Activated CD4-positive, alpha-beta T cell treated with anti-CD3 and anti-CD28 coated beads, Interleukin-2, amount 10 ng/mL, durations not matched to agents 24 days and 14 days (primary cell): ENCODE measurements at places on chromosomes 5 and 9. TPM values are rescaled to one million over a fixed set of nuclear protein-coding genes. Genes with fewer than 3 reads are reported as not detected.

The APBB3 gene
- 16.5 and 17.8 TPM in 2 replicates for total RNA-seq

DNA sequence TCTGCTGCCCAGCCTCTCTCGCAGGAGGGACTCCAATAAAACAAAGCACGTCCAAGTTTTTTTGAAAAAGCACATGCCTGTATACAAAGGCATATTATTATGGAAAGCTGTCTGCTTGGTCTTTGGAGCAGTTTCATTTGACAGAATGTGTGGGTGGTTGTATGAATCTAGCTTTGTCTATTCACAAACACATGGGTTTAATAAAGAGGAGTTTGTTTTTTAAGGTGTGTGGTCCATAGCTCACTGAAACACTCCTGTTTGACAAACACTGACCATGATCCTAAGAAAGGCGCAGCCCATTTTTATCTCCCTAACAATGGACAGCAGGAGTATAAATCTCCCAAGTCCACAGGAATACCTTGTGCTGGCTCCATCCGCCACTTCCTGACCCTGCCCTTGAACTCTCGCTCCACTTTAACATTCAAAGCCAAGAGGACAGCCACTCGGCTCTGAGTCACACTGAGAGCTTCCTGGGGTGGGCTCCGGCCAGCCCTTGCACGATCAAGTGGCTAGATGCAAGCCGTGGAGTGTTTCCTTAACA, 371.9 kb downstream of the EBF1 start:
- no peak for DNase-seq

The IRGM gene
- total RNA-seq, result 0.91 and 1.2 TPM in 2 replicates

- no peak for DNase-seq
These were observed 143.0 kb upstream of the RPS23 start for GRCh38 chr5:82421119-82421518.

- no peak for DNase-seq
These were observed 83.7 kb downstream of the HRH2 start for GRCh38 chr5:175741556-175741955.

- no peak for DNase-seq
These were observed 108.7 kb downstream of the SREK1 start for GRCh38 chr5:66252849-66253248.

The ANKRD55 gene
- 0.79 and 1.0 TPM in 2 replicates for total RNA-seq

DNA sequence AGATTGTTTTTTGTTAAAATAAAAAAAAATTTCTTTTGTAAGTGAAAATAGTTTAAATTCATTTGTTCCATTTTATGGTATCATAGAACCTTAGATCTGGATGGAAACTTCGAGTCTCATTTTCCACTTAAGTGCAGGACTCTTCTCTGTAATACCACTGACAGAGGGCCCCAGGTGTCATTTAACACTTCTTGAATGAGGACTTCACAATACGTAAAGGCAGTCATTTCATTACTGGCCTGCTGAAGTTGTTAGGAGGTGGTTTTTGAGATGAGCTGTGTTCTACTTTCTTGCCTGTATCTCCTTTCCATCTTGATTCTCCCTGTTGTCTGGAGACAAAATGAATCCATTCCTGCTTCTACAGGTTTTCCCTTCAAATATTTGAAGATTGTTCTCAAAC, 455.3 kb downstream of the DMRT2 start:
- no peak for DNase-seq

GRCh38 chr5:88824892-88825583, 57.9 kb downstream of the MEF2C start:
- DNase-seq, result no peak

The SLC28A3 gene
- 0.44 and 0.54 TPM in 2 replicates for total RNA-seq

- DNase-seq, result no peak
These were observed 64.3 kb downstream of the GOLM1 start for GRCh38 chr9:86034863-86035734.

DNA sequence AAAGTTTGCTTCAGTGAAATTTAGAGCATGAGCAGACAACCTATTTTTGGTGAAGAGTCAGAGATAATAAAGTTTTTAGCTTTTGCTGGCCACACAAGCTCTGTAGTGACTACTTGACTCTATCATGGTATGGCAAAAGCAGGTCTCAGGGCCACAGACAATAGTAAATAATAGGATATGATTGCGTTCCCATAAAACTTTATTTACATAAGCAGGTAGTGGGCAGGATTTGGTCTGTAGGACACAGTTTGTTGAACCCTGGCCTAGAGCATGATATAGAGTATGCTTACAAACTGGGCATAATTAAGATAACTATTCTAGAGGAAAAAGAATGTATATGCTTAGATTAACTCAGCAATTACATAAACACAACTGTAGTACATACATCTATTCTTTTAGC, 30.1 kb downstream of the ITGA1 start:
- DNase-seq, result no peak

DNA sequence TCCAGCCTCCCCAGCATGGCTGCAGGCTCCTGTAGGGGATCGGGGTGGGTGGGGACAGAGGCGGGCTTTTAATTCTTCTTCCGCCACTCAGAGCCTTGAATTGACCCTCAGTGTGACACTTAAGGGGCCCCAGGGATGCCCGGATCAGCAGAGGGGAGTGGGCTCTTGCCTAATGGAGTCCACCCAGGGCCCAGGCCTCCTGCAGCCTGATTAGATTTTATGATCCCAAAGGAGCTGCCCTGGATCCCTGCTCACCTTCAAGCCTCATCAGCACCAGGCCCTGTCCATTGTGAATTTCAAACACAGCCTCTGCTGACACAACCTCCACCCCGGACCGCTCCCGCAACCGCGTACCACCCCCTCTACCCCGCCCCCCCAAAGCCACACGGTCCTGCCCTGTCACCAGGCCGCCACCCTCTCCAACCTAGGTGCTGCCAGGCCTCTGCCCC, 214.1 kb upstream of the IER5L start:
- DNase-seq, result no peak

The EPB41L4A gene
- total RNA-seq, result not detected in 2 replicates

DNA sequence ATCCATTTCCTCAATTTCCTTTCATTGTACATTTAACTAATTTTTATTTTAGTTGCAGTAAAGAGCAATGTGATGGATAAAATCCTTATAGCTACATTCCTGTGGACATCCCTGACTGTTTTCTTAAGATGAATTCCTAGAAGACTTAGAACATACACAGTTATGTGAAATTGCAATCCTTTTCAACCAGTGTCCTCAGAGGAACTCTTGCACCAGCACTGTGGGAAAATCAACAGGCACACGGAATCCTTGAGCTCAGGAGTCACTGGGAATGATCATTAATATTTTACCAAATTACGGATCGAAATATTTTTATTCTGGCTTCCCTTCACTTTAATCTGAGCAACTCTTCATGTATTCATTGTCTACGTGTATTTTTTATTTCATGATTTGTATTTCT, 901.9 kb upstream of the WWC1 start:
- DNase-seq, result no peak

DNA sequence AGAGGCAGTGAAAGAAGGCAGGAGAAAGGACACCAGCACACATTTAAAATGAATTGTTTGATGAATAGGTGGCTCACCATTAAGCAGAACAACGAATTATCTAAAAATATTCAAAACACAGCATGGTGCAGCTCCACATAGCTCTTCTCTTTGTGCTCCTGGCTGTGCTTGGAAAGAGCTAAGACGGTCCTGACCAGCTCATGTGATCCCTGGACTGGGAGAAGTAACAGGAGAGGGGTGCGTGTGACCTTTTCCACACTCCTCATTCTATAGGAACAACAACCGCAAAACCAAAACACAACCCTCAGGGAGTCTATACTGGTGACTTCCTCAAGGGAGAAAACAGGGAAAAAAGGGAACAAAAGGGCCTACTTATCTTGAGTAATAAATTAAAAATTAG, 140.5 kb downstream of the DIRAS2 start:
- DNase-seq, result no peak

DNA sequence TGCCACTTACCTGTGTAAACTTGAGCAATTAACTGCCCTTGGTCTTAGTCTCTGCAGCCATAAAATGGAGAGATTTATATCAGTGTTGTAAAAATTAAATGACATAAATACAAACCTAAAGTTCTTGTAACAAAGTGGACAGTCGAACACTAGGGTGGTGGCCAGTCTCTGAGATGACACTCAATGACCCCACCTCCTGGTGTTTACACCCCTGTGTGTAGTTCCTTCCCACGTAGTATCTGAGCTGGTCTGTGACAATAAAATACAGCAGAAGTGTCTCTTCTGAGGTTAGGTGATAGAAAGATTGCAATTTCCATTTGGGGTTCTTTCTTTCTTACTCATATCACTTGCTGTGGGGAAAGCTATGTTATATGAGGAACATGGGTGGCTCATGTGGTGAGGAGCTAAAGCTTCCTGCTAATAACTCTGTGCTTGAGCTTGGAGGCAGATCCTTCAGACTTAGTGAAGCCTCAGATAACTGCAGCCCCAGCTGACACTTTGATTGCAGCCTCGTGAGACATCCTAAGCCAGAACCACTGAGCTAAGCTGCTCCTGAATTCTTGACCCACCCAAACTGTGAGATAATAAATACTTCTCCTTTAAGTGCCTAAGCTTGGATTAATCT, 173.4 kb upstream of the CHD1 start:
- DNase-seq, result no peak

DNA sequence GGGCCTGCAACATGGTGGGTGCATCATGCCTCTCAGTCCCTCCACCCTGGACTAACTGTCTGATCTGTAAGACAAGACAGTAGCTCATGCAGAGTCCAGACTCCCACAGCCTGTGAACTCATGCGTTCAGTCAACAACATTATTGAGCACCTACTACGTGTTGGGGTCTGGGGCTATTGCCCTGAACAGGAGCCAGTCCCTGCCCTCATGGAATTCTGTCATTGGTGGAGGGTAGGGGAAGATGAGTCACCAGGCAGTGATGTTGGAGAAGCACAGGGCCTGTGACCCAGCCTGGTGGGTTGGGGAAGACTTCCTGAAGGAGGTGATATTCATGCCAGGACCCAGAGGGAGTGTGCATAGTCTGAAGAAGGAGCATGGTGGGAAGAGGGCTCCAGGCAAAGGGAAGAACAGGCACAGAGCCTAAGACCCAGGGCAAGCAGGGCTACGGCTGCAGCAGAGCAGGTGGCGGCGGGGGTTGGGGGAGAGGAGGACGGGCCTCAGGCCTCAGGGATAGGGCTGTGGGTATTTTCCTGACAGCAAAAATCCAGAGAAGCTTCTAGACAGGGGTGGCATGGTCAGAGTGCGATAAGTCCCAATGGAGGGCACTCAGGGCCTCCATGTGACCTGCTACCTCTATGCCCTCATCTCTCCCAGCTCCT, 26.7 kb upstream of the PSD2 start:
- DNase-seq, result no peak

DNA sequence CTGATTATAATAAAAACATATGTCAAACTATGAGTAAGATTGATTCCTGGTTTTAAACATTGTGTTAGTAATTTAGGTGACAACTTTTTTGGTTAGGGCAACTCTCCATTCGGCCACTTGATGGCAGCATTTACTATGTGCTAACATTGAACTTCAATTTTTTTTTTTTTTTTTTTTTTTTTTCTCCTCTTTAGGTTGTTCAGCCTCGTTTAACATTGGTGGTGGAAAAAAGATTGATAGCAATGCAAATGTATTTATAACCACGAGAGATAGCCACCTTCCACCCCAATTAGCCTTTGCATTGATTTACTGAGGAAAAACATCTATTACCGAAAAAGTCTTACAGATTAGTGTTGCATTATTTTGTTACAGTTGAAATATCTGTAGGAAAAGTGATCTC, 159.1 kb downstream of the CSNK1G3 start:
- peak; percentile 81 for DNase-seq

DNA sequence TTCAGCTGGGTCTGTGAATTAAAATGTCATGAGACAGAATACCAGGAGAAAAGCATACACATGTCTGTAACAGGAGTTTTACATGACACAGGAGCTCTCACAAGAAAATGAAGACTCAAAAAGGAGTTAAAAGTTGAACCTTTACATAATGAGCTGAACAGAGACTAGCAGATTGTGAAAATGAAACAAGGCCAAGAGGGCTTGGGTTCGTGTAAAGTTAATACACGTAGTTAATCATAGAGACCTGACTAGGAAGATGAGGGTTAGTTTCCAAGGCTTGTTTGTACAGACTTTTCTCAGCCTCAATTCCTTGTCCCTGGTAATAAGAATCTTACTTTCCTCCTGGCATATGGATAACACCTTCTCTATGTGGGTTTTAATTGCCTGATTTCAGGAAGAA, 1294.0 kb downstream of the MAT2B start:
- no peak for DNase-seq

- peak; percentile 43 for DNase-seq
These were observed 50.3 kb downstream of the MTAP start for GRCh38 chr9:21852754-21853153.

DNA sequence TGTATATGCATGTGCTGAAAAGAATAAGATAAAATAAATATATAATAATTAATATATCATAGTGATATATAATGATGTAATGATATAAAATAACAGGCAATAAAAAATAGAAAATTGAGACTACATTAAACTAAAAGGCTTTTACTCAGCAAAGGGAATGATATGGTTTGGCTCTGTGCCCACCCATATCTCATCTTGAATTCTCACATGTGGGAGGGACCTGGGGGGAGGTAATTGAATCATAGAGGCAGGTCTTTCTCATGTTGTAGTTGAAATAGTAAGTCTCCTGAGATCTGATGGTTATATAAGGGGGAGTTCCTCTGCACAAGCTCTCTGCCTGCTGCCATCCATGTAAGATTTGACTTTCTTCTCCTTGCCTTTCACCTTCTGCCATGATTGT, 1550.9 kb upstream of the CDH6 start:
- no peak for DNase-seq

GRCh38 chr9:123583646-123584045, 227.6 kb downstream of the CRB2 start:
- no peak for DNase-seq

DNA sequence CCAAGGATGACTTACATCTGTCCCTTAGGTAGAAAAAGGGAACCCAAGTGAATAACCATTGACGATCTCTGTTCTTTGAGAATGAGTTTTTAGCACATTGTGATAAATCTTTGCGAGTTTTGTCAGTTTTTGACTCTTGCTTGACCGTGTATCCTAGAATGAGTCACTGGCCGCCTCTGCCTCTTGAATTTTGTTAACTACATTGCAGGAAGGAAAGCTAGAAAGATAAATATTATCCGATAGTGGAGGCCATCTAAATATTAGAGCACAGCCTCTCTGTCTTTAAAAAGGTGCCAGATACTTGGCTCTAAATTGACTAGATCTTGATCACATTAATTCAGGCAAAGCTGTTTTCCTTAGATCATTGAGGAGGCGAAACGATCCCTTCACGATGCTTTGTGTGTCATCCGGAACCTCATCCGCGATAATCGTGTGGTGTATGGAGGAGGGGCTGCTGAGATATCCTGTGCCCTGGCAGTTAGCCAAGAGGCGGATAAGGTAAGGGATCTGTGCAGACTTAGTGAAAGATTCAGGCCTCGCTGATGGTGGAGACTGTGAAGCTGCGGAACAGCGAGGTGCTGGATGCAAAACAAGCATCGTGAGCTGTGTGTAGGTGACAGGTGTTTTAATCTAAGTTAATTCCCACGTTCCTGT, 12.2 kb downstream of the CCT5 start:
- no peak for DNase-seq

The SLC1A1 gene
- total RNA-seq, result 0.17 TPM in 1 of 2 replicates, not detected in the other
